ENCODE measurements at places on chromosomes 3 and 15.

DNA sequence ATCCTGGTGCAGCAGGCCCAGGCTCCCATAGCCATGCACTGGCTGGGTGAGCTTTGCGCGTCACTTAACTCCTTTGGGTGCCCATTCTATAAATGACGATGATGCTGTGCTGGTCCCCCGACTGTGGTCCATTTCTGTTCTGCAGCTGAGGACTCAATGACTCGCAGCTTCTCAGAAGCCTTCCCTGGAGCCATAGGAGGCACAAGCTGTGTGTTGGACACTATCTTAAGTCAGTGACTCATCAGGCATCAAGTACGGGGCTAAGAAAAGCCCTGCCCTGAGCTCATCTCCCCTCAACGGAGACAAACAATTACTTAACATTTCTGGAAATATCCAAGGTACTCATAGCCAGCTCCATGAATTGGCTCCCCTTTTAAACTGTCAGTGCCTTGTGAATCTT lies 13.8 kb upstream of the MUSTN1 start:
- no peak for DNase-seq

- no peak for DNase-seq
Observed at GRCh38 chr15:63881431-63881830, 47.7 kb upstream of the HERC1 start.

DNA sequence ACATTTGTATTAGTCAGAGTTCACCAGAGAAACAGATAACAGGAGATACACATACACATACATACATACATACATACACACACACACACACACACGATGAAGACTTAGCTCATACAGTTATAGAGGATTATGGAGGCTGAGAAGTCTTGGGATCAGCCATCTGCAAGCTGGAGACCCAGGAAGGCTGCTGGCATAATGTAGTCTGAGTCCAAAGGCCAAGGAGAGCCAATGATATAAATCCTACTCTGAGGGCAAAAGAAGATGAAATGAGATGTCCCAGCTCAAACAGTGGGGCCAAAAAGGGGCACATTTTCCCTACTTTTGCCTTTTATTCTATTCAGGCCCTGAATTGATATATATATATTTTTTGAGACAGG lies 6.4 kb upstream of the TTC14 start:
- DNase-seq = no peak

DNA sequence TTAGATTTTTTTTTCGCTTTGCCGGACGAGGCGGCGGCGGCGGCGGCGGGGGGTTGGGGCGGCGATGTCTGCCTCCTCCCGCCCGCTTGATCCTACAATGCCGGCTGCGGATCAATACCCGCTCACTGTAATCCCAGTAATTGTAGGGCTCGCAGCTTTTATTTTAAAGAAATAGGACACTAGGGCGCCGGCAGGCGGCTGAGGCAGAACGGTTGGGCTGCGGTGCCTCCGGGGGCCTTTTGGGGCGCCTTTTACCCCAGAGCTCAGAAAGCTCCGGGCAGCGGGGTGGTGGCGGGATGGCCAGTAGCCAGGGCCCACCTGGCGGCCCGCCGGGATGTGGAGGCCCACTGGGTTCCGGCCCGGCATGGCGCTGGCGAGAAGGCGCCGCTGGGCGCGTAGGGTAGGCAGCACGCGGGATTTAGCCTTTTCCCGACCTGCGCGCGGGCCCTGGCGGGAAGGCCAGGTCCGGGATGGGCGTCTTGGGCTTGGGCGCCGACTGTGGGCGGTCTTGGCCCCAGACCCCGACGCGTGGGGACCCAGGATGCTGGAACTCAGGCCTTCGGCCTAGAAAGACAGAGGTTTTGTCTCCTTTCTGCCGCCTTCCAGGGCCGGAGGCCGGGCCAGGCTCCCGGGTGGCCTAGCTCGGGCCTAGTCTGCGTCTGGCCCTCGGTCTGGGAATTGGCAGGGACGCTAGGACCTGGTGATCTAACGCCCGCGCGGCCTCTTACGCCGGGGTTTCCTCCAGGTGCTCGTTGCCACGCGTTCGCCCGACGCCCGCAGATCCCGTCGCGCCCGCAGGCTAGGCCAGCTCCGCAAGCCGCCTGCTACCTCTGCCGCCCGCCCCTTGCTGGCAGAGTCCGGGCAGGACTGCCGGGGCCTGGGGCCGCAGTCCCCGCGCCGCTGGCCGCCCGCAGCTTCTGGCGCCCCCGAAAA lies 15.5 kb upstream of the ONECUT1 start:
- no peak for DNase-seq

DNA sequence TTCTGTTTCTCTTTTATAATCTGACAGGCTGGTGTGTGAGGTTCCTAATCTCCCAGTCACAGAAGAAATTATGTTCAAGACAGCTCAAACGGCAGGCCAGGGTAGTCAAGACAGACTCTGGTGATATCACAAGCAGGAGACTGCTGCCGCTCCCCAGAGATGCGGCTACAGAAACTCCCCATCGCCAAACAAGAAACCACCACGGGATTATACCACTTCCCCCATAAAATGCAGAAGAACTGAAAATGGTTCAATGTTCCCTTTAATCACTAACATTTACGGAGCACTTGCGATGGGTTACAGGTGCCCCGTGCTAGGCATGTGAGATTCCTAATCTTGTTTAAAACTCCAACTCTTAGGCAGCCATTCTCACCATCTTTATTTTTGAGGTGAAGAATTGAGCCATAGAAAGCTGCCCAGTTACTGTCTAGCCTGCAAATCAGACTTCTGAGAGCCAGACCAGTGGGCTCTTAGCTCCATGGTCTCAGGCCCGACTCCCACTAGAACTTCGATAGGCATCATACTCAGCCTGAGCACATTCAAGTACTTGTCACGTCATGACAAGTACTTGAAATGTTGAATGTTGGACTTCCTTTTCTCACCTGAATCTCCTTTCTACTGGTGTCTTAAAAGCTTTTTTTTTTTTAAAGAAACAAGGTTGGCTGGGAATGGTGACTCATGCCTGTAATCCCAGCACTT lies 58.4 kb downstream of the TBC1D2B start:
- DNase-seq = no peak

GRCh38 chr3:195148549-195148948 lies 122.4 kb downstream of the XXYLT1 start:
- no peak for DNase-seq

- DNase-seq = no peak
Observed at GRCh38 chr3:187464682-187465081, 96.5 kb downstream of the RTP4 start.

DNA sequence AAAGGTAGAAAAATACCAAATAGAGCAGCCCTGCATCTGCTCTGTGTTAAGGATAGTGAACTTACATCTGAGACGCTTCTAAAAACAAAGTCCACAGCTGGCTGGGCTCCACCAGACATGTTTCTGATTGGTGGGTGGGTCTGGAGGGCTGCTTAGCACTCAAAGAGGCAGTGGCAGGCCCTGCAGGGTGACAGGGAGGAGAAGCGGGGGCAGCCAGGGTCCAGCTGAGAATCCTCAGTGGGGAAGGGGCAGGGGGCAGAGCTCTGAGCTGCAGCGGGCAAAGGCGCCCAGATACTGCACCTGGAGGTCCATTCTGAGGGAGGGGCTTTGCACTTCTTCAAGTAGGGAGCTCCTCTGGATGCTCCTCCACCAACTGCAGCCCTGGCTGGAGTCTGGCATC lies 28.1 kb downstream of the PRR23E start:
- no peak for DNase-seq

DNA sequence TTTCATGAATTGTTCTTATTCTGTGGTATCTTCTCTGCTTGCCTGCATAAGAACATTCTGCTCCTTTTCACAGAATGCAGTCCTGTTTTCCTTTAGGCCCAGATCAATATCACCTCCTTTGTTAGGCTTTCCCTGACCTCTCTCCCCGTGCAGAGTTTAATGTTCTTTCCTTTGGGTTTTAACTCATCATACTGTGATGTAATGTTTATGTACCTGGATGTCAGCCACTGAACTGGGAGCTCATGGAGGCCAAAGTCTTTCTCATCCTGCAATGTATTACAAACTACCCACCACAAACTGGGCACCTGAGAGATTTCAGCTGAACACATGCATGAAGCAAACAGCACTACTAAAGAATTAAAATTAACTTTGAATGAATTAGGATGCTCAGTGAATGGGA lies 192.8 kb upstream of the RORA start:
- DNase-seq = no peak

All from NCI-H1092 (cell line).